Caco-2 (cell line): ENCODE measurements at places on chromosomes 2 and 18. TPM values are rescaled to one million over a fixed set of nuclear protein-coding genes. Genes with fewer than 3 reads are reported as not detected.

The ACVR1C gene
- total RNA-seq, result 2.0 and 2.1 TPM in 2 replicates

The TMEM247 gene
- total RNA-seq, result not detected in 2 replicates

GRCh38 chr18:13185675-13186198 is 32.8 kb upstream of the LDLRAD4 start:
- no peaks in the 10 kb centered on the region; the same call in 1 of the 2 replicates for H3K4me1 ChIP-seq
- H3K36me3 ChIP-seq, result no peaks in the 10 kb centered on the region
- H3K27ac ChIP-seq, result no peak overlapping the region
- H3K4me3 ChIP-seq, result no peak overlapping the region

GRCh38 chr2:69291004-69291650 is 95.9 kb downstream of the GFPT1 start:
- DNase-seq, result no peak
- no peaks in the 10 kb centered on the region for H3K27me3 ChIP-seq
- H3K4me3 ChIP-seq, result no peak overlapping the region
- no peaks in the 10 kb centered on the region for H3K36me3 ChIP-seq

GRCh38 chr2:175834477-175834876 is 167.6 kb downstream of the LNPK start:
- no peak overlapping the region for H3K27ac ChIP-seq
- DNase-seq, result no peak
- no peak overlapping the region for H3K4me3 ChIP-seq
- H3K36me3 ChIP-seq, result no peaks in the 10 kb centered on the region
- H3K27me3 ChIP-seq, result no peaks in the 10 kb centered on the region

DNA sequence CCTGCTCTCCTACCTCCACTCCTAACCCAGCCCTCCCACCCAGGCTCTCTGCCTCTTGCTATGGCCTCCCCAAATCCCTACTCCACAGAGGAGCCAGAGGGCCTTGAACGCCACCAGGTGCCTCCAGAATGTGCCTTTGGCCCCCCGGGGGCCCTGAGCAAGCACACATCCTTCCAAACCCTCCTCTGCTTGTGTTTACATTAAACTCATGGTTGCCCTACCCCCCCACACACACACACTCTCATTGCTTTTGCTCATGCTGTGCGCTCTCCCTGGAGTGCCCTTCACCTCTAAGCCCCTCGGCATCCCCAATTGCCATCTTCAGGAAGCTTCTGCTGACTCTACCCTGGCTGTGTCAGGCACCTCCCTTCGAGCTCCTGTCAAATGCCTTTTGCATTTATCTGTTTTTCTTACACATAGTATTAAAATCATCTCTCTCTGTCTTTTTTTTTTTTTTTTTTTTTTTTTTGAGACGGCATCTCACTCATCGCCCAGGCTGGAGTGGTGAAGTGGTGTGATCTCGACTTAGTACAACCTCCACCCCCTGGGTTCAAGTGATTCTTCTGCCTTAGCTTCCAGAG is 16.3 kb upstream of the TET3 start:
- no peak overlapping the region for H3K4me3 ChIP-seq
- DNase-seq, result no peak
- H3K27ac ChIP-seq, result no peak overlapping the region
- peaks cover 5% of the 10 kb centered on the region; the same call in 1 of the 2 replicates for H3K4me1 ChIP-seq
- no peaks in the 10 kb centered on the region; the same call in none of the 2 replicates for H3K27me3 ChIP-seq

The CYTIP gene
- total RNA-seq, result 0.26 and 1.1 TPM in 2 replicates

The UGT1A8 gene
- 0.14 and 0.50 TPM in 2 replicates for total RNA-seq

GRCh38 chr2:129456691-129457090 is 522.8 kb upstream of the RAB6C start:
- DNase-seq, result no peak
- H3K4me1 ChIP-seq, result no peaks in the 10 kb centered on the region
- no peaks in the 10 kb centered on the region for H3K36me3 ChIP-seq
- H3K27me3 ChIP-seq, result no peaks in the 10 kb centered on the region
- H3K27ac ChIP-seq, result no peak overlapping the region

- DNase-seq, result no peak
- no peak overlapping the region for H3K4me3 ChIP-seq
- peaks cover 12% of the 10 kb centered on the region for H3K36me3 ChIP-seq
- H3K4me1 ChIP-seq, result no peaks in the 10 kb centered on the region
- H3K27ac ChIP-seq, result no peak overlapping the region
Observed at GRCh38 chr2:223880796-223881195, 43.4 kb upstream of the AP1S3 start.

The SGPP2 gene
- not detected in 2 replicates for total RNA-seq

DNA sequence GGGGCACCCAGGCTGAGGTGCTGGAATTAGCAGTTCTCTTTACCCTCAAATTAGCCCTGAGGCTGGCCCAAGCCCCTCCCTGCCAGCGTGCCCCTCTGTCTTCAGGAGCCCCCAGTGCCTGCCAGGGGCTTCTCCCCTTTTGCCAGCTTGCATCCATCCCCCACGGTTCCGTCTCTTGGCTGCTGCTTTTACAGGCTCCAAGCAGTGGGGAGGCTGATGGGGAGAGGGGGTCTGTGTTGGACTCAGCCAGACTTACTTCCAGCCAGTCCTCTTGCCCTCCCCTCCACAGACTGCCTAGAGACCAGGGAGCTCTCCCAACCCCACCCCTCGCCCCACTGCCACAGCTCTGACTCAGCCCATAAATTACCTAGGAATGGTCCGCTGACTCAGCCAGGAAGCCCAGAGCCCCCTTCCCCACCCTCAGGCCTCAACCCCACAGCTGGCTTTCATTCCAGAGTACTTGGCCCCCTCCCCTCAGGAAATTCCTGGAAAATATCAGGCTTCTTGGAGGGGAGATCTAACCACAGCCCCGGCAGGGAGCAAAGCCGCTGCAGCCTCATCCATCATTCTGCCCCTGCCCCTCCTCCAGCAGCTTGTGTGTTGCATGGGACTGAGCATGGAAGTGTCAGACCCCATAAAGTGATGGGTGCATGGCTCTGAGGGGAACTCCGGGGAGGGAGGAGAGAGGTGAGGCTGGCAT is 184.6 kb downstream of the ZFP36L2 start:
- no peaks in the 10 kb centered on the region for H3K36me3 ChIP-seq
- peaks cover 89% of the 10 kb centered on the region for H3K4me1 ChIP-seq
- DNase-seq, result peak; percentile 93
- H3K27ac ChIP-seq, result peak overlapping the region; percentile 99
- H3K27me3 ChIP-seq, result no peaks in the 10 kb centered on the region
- no peak overlapping the region for H3K4me3 ChIP-seq

GRCh38 chr18:31185186-31185950 is 22.7 kb upstream of the DSC1 start:
- no peaks in the 10 kb centered on the region for H3K27me3 ChIP-seq
- peaks cover 4% of the 10 kb centered on the region; the same call in 1 of the 2 replicates for H3K4me1 ChIP-seq

The LRP1B gene
- 0.30 TPM in 1 of 2 replicates, not detected in the other for total RNA-seq

- H3K4me3 ChIP-seq, result no peak overlapping the region
Observed at GRCh38 chr18:12679183-12679786, 21.4 kb upstream of the SPIRE1 start.

The APCDD1 gene
- total RNA-seq, result 1.5 and 2.0 TPM in 2 replicates

The HTR2B gene
- not detected in 2 replicates for total RNA-seq

- no peaks in the 10 kb centered on the region for H3K36me3 ChIP-seq
- DNase-seq, result no peak
- no peak overlapping the region for H3K27ac ChIP-seq
- H3K27me3 ChIP-seq, result no peaks in the 10 kb centered on the region
Observed at GRCh38 chr2:107001551-107001950, 115.6 kb upstream of the ST6GAL2 start.

DNA sequence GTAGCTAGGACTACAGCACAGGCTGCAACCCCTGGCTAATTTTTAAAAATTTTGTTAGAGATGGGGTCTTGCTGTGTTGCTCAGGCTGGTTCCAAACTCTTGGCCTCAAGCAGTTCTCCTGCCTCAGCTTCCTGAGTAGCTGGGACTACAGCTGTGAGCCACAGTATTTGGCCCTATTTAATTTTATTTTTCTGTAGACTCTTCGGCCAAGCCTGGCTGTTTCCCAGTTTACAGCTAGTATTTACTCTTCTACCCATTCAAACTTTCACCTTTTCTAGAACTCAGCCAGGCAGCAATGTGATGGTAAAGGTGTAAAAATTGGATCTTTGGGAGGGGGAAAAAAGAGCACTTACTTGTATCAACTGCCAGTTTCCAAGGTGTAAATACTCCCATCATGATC is 35.3 kb downstream of the SH3RF3 start:
- no peaks in the 10 kb centered on the region for H3K36me3 ChIP-seq
- H3K4me1 ChIP-seq, result no peaks in the 10 kb centered on the region
- H3K27ac ChIP-seq, result no peak overlapping the region
- no peak for DNase-seq
- no peaks in the 10 kb centered on the region for H3K27me3 ChIP-seq

GRCh38 chr2:20561637-20562454 is 89.1 kb downstream of the HS1BP3 start:
- DNase-seq, result no peak
- H3K36me3 ChIP-seq, result no peaks in the 10 kb centered on the region
- H3K4me1 ChIP-seq, result peaks cover 10% of the 10 kb centered on the region
- H3K27me3 ChIP-seq, result no peaks in the 10 kb centered on the region
- peak overlapping the region; percentile 39 for H3K27ac ChIP-seq
- H3K4me3 ChIP-seq, result no peak overlapping the region

DNA sequence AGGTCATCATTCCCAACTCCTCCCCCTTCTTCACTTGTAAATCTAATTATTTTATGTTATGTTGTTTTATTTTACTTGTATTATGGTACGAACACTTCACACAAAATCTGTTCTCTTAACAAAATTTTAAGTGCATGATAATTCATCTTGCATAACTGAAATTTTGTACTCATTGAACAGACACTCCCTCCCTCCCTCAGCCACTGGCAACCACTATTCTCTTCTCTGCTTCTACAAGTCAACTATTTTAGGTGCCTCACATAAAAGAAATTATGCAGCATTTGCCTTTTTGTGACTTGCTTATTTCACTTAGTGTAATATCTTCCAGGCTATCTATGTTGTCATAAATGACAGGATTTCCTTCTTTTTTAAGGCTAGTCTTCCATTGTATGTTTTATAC is 30.4 kb upstream of the OSBPL6 start:
- no peak overlapping the region for H3K27ac ChIP-seq
- no peak overlapping the region for H3K4me3 ChIP-seq
- H3K4me1 ChIP-seq, result no peaks in the 10 kb centered on the region
- no peak for DNase-seq
- no peaks in the 10 kb centered on the region for H3K36me3 ChIP-seq

GRCh38 chr18:74918276-74918790 is 290.6 kb downstream of the PTGR3 start:
- DNase-seq, result no peak
- no peaks in the 10 kb centered on the region for H3K36me3 ChIP-seq
- H3K27ac ChIP-seq, result no peak overlapping the region
- no peaks in the 10 kb centered on the region for H3K27me3 ChIP-seq

DNA sequence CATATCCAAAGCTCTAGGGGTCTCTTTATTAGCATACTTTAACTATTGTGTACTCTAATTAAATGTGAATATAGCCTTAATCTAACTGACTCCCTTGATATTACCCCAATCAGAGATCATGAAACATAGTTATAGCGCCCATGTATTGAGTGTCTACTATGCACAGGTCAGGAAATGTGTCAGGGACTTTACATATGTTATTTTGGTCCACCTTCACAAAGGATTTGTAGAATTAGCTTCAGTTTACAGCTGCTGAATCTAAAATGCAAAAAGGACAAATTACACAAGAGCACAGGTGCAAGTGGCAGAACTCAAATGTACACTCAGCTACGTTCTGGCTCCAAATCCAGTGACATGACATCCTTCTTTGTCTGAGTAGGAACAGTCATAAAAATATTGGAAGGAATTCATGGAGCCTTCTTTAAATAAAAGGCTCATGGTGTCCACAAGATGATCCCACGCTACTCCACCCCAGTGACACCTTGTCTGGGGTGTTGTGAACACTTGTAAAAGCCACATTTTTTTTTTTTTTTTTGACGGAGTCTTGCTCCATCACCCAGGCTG is 38.7 kb upstream of the ATL2 start:
- H3K4me1 ChIP-seq, result 0 out of 2 replicates have a peak, but pooled peaks cover 4% of the 10 kb centered on the region
- H3K27ac ChIP-seq, result no peak overlapping the region
- no peak overlapping the region for H3K4me3 ChIP-seq

DNA sequence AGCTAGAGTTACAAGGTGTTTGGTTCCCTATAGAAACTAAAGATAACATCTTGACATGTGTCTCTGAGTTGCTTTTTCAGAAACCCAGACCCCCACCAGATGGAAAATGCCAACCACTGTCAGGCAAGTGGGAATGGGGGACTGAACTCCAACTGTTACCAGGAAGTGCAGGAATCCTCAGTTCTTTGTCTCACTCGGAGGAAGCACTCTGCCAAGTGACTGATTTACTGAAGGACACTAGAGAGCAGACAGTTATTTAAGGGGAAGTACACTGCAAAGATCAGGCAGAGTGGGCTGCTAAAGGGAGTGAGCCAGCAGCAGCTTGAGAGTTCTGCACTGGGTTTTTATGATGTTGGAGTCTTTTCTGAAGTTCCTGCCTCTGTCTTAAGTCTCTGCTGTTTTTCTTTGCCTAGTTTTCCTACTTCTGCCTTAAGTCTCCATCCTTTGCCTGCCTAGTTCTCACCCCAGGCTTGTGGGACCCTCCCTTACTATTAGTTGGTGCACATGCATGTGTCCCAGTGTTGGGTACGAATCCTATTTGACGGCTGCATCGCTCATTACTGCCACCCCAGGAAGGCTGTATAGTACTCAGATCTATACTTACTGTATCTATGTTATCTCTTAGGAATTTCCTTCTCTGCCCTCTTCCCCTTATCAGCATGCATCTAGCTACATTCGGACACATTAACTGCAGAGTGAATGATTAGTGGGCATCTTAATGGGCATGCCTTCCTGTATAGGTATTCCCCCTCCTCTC is 97.1 kb downstream of the TEX51 start:
- H3K4me1 ChIP-seq, result peaks cover 45% of the 10 kb centered on the region
- H3K27me3 ChIP-seq, result no peaks in the 10 kb centered on the region
- no peaks in the 10 kb centered on the region for H3K36me3 ChIP-seq

- H3K36me3 ChIP-seq, result no peaks in the 10 kb centered on the region
- no peaks in the 10 kb centered on the region for H3K27me3 ChIP-seq
- no peak overlapping the region for H3K4me3 ChIP-seq
- no peak overlapping the region for H3K27ac ChIP-seq
- H3K4me1 ChIP-seq, result no peaks in the 10 kb centered on the region
Observed at GRCh38 chr2:5693287-5694201, 1.4 kb downstream of the SOX11 start.

DNA sequence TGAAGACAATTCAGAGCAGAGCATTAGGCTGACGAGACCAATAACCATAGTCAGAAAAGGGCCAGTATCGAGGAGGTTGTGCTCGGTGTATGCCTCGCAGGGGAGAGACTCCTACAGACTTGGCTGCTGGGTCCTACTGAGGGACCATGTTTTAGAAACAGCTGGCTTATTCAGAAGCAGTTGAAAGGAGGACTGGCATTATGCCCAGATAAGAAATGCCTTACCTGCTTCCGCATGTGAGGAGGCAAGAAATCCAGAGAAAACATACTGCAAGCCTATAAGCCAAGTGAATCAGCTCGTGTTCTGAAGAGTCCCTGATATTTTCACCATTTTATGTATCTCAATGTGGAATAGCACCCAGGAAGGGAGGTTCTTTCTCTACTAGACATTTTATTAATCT is 434.7 kb downstream of the GRB14 start:
- DNase-seq, result no peak
- H3K4me3 ChIP-seq, result no peak overlapping the region
- no peaks in the 10 kb centered on the region for H3K27me3 ChIP-seq
- H3K36me3 ChIP-seq, result no peaks in the 10 kb centered on the region
- H3K27ac ChIP-seq, result no peak overlapping the region

GRCh38 chr2:175187378-175187777 is 5.9 kb upstream of the ATP5MC3 start:
- peak; percentile 59 for DNase-seq
- no peak overlapping the region for H3K27ac ChIP-seq
- H3K4me3 ChIP-seq, result no peak overlapping the region
- no peaks in the 10 kb centered on the region for H3K4me1 ChIP-seq

The PLB1 gene
- 2.4 and 2.8 TPM in 2 replicates for total RNA-seq
